ENCODE measurements at places on chromosomes 3 and 15.

DNA sequence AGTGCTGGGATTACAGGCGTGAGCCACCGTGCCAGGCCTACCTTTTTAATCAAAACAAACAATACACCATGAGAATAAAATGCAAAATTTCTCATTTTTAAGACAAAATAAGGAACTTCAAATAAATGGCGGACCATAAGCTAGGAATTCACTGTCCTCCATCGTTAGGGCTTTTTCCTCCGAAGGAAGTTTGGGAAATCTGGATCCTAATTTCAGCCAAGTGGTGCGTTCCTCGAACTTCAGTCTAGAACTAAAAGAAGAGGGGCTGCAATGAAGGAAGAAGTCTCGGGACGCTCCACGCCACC is 260 bp downstream of the EXD1 start:
- DNase-seq: no peak

- no peak for DNase-seq
Measured at GRCh38 chr3:45895686-45896468, 9.5 kb downstream of the CCR9 start.

DNA sequence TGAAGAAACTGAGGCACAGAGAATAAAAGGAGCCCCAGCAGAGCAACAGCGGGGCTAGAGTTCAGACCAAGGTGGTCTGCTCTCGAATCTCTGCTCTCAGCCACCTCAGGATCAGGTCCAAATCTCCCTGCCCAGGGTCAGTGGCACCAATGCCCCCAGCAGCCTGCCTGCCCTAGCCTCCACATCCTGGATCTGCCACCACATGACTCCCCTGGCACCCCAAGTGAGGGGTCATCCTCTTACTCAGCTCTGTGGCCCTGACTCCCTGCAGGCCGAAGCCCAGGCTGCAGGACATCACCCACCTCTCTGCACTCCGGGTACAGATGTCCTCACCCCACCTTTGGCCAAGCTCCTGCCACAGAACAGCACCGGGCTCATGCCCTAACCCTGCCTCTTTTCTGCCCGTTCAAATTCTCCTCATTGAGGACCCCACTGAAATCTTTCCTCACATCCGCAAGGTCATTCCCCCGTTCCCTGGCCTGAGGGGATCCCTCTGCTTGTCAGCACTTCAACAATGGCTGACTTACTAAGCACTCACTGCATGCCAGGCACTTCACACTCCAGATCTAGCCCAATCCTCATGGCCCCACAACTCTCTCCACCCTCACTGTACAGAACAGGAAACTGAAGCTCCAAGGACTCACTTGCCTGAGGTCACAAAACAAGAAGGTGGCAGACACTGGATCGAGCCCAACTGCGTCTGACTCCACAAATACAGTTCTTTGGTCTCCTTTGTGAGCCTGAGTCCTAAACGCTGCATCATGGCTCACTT is 4.3 kb downstream of the PPIB start:
- no peak for DNase-seq

DNA sequence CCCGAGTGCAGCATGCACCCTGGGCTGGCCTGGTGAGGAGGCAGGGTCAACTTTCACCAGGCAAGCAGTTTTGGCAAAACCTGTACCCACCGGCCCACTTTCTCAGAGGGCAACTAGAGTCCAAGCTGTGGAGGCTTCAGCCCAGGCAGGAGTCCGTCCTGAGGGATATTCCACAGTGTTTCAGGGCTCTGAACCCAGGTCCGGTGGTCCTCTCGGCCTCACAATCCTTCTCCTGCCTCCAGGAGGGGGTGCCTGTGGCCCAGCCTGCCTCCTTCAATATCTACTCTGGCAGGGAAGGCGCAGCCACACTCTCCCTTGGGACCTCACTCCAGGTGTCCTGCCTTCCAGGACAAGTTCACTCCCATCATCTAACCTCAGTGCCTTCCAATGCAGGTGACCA is 3.9 kb downstream of the PLA2G4E start:
- DNase-seq: no peak

- DNase-seq: no peak
Measured at GRCh38 chr3:65745306-65745705, 293.4 kb downstream of the MAGI1 start.

DNA sequence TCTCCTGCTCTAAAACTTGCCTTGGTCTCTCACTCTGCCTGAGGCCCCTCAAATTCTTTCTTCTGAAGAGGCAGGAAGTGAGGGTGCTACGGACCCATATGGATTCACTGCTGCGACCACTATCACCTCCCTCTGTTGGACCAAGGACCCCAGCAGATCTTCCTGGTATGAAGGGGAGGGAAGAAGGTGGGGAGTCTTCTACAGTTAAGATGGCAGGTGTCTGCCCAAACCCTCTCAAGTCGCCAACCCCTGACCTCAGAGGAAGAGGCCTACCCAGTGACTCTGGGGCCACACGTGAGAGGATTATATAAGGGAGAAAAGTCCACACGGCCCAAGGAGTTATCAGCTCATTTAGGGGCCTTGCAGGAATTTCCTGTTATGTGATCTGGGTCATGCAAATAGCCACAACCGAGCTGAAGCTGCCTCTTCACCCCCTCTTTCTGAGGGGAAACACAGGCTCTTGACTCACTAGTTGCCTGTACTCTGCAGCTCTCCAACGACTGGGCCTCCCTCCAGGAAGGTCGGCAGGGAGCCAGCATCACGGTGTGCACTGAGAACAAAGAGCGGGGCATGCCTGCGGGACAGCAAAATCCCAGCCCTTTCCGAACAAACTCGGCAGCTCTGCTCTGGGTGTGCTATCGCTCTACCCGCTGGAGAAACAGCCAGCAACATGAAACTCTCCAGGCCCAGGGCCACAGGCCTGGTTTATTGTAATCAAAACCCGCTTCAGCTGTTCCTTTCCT is 116.0 kb downstream of the XXYLT1 start:
- DNase-seq: no peak
